Hepatocyte (in vitro differentiated cells): ENCODE measurements at places on chromosomes 2 and 18.

GRCh38 chr18:79516441-79516931 is 120.8 kb downstream of the NFATC1 start:
- no peak for DNase-seq

GRCh38 chr18:67109535-67109934 is 407.0 kb downstream of the DSEL start:
- no peak for DNase-seq

DNA sequence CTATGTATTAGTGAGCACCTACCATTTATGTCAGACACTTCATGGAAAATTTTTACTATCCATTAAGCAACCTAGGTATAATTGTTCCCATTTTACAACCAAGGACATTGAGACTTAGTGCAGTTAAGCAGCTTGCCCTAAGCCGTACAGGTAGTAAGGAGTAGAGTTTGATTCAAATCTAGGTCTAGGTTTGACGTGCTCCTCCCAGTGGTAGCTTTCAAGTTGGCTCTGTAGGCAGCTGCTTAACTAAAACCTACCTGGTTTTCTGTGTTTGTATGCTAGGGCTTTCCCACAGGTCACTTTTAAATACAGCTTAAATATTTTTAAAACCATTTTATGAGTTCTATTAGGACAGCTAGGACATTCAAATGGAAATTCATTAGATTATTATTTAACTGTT is 69.7 kb downstream of the NUP35 start:
- no peak for DNase-seq

DNA sequence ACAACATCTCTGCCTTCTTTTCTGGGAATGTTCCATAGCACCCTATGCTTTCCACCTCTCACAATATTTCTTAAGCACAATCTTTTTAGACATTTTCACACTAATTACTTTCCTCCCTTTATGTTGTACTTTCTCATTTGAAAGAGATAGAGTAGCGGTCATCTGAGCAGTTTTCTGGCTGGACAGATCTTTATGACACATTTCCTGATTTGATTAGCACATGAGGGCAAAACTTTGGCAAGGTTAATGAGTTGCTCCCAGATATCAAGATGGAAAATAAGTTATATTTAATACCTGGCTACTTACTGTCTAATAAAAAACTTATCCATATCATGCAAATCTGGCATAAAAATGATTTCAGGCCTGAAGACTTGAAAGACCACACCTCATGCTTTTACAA is 723.9 kb downstream of the SOCS6 start:
- DNase-seq = no peak
